ENCODE measurements at places on chromosomes 13 and 19.

GRCh38 chr13:94339116-94339687 lies 140.3 kb downstream of the DCT start:
- no peak for DNase-seq

DNA sequence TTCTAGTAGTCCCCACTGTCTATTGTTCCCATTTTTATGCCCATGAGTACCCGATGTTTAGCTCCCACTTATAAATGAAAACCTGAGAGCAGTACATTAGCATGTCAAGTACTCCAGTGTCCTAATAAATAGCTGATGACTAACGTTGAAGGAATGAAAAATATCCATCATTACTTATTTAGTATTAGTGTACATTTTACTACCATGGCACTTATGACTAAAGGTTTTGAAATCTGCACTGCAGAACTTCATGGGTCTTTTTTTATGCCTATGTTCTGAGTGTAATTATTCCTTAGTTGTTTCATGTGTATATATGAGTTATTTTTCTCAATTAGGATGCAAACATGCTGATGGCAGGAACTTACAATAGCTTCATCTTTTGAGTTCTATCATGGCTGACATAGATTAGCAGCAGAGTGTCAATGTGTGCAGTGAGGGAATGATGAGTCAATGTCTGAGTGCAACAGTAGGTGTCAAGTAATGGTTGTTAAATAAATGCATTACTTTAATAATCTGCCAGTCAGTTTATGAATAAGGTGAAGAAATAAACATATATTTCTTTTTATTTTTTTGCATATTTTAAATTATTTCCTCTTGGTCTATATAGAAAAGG lies 188.4 kb downstream of the ITGBL1 start:
- no peak for DNase-seq

DNA sequence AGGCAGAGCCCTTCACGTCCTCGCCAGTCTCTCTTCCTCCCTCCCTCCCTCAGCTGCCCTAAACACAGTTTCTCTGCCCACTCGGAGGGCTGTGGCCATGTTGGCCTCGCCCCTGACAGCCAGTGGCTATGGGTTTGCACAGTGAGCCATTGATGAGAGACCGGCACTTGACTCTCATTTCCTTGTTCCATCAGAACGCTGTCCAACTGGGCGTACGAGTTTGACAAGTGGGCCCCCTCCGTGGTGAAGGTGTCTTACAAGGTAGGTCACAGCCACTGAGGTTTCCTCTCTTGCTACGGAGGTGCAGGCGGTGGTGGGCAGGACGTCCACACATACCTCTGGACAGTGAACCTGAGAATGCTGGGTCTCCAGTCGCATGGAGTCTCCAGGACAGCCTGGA lies 57.9 kb downstream of the SMARCA4 start:
- no peak for DNase-seq

DNA sequence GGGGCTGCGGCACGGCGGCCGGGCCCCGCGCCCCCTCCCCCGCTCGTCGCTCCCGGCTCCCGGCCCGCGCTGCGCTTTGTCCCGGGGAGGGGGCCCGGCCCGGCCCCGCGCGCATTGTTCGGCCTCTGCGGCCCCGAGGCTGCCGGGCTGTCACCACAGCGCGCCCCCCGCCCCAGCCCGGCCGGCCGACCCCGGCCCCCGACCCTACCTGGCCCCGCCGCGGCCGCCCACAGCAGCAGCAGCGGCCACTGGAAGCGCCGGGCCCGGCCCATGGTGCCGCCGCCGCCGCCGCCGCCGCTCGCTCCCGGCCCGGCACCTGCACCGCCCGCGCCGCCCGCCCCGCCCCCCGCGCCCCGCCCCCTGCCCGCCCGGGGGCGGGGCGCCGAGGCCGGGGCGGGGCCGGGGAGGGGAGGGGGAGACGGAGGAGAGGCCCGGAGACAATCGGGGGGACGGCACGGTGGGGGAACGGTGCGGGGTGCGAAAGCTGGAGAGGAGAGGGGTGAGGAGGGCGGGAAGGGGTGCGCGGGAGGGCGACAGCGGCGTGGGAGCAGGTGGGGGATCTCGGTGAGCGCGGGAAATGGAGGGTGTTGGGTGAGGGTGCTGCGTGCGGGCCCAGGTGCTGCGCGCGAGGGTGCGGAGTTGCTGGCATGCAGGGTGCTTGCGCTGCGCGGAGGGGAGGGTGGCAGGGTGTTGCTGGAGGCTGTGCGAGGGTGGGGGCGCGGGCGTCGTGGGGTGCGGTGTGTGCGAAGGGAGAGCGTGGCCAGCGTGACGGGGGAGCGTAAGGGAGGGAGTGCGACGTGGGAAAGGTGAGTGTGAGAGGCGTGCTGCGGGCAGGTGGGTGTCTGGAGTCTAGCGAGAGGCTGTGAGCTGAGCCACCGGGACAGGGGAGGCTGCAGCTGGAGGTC lies at the start of gene CADM4:
TSS of gene CADM4 (minus strand) at position 332 of the 905 bp plus-strand sequence. CDS start at position 272, 60 bp downstream.
- DNase-seq, result peak; percentile 50

DNA sequence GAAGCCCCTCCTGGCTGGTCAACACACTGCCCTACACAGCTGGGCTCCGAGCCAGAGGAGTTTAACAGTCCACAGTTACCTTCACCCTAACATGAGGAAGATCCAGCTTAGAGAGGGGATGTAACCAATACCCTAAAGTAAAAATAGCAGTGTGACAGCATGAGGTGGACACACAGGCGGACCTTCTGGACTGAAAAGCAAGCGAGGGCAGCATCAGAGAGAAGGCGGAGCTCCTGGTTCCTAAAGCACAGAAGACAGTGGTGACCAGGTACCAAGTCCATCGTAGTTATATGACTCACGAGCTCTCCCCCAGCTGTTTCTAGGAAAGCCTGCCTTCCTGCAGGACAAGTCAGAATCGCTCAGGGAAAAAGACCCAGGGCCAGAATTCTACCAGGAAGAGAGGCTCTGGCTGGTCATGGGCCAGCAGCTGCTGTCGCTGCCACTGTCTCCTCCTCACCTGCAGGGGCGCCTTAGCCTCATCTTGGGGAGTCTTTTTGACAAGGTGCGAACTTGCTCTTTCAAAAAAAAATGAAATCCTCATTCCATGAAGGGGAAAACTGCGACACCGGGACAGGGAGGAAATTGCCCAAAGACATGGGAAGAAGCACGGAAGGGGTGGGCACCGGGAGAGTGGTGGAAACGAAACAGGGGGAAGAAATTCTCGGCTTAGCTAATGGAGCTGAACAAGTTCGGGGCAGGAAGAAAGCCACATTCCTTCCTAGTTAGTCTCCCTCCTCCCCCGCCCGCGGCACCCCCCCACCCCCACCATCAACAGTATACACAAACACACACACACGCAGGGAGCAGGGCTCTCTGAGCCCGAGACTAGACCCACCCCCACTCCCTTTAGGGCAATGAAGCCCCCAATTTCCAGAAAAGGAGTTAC lies 1.7 kb downstream of the ELL start:
- peak; percentile 71 for DNase-seq

DNA sequence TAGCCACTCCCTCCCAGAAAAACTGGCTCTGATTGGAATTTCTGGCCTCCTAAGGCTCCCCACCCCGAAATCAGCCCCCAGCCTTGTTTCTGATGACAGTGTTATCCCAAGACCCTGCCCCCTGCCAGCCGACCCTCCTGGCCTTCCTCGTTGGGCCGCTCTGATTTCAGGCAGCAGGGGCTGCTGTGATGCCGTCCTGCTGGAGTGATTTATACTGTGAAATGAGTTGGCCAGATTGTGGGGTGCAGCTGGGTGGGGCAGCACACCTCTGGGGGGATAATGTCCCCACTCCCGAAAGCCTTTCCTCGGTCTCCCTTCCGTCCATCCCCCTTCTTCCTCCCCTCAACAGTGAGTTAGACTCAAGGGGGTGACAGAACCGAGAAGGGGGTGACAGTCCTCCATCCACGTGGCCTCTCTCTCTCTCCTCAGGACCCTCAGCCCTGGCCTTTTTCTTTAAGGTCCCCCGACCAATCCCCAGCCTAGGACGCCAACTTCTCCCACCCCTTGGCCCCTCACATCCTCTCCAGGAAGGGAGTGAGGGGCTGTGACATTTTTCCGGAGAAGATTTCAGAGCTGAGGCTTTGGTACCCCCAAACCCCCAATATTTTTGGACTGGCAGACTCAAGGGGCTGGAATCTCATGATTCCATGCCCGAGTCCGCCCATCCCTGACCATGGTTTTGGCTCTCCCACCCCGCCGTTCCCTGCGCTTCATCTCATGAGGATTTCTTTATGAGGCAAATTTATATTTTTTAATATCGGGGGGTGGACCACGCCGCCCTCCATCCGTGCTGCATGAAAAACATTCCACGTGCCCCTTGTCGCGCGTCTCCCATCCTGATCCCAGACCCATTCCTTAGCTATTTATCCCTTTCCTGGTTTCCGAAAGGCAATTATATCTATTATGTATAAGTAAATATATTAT lies 6.1 kb downstream of the FOSB start:
- no peak for DNase-seq

GRCh38 chr13:51240958-51241357 lies 18.8 kb downstream of the FAM124A start:
- no peak for DNase-seq

- DNase-seq, result no peak
Observed at GRCh38 chr13:75049735-75050335, 432.1 kb downstream of the TBC1D4 start.

DNA sequence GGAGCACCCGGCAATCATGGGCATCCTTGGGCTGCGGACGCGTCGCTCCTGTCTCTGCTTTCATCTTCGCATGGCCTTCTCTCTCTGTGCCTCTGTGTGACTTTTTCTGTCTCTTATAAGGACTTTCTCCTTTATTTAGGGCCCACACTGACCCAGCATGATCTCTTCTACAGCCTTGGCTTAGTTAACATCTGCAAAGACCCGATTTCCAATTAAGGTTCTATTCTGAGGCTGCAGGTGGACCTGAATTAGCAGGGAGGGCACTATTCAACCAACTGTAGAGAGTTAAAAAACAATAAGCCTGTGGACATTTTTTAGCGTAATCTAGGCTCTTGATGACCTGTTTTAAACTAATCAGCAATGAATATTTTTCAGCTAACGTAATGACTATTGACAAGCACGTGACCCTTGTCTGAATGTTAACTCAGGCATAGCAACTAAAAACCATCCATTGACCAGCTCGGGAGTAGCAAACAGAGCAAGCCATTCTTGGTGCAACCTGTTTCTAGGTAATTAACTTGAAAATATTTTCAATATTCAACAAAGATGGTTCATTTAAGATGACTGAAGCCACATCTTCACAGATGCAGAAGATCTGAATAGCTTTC lies 15.2 kb downstream of the F10 start:
- peak; percentile 5 for DNase-seq

GRCh38 chr13:52978989-52979388 lies 49.6 kb upstream of the OLFM4 start:
- DNase-seq, result no peak

DNA sequence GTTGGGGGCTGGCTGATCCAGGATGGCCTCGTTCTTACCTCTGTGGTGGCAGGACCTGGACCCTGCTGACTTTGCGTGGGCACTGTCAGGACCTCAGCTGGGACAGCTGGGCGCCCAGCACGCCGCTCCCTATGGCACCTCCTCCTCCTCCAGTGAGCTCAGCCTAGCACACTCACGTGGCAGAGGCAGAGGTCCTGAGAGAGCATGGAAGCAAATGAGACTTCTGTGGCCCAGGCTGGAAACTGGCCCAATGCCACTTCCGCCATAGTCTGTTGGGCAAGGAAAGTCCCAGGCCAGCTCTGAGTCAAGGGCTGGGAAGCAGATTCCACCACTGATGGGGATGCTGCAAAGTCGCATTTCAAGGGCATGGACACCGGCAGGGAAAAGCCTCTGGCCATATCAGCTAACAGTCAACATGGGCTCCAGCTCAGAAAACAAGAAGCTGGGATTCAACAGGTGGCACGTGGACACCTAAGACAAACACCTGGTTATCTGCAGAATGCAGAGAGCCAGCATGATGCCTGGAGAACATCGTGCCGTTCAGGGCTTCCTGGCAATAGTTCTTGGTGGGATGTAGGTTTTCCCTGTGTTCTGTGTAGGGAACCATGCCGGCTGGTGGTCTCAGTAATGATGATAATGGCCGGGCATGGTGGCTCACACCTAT lies 16.7 kb downstream of the MYBPC2 start:
- no peak for DNase-seq

DNA sequence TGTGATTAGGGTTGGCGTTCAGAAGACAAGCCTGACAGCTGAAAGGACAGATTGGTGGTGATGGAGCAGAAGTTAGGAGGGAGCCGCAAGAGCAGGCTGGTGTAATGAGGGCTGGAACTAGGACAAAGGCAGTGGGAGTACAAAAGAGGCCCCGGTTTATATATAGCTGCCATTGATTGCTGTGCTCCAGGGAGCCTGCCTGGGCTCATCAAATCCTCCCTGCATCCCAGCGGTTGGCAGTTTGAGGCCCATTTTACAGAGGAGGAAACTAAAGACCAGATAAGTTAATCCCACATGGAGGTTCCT lies 123.7 kb downstream of the CACNA1A start:
- no peak for DNase-seq

DNA sequence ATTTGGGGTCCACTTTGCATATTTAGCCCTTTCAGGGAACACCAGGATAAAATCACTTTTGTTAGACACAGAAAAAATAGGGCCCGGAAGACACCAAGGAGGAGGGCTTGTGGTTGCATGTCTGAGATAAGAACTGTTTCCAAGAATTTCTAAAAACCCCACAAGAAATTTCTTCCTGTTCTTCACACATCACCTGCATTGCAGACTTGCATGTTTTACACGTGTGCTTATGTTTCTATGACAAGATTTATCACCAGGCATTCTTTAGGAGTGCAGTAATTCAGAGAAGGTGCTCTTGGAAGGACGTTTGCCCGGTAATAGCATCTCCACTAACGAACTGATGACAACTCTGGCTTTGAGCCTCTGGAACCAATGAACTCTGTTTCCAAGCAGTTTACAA lies 7.1 kb upstream of the ACTL9 start:
- no peak for DNase-seq

- DNase-seq, result peak; percentile 66
Observed at GRCh38 chr19:12090807-12091206, 26.3 kb downstream of the ZNF844 start.

GRCh38 chr19:17532116-17532515 lies 20.7 kb downstream of the PGLS start:
- DNase-seq, result no peak

DNA sequence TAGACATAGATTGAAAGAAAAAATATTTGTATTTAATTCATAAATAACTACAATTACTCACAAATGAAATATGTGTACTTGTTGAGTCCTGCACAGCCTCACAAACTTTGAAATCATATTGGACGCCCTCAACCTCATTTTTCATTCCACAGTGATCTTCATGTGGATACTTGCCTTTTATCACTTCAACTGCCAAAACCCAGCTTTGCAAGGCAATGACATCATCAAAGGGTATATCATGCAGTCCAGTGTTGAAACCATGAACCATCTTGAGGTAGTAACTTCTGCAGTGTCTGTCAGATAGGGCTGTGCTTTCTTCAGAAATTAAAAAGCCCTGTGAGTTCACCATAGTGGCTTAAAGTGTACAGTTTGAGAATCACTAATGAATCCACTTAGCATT lies 82.2 kb downstream of the HS6ST3 start:
- no peak for DNase-seq

GRCh38 chr13:97879646-97880310 lies 73.7 kb upstream of the IPO5 start:
- DNase-seq, result no peak

GRCh38 chr13:78372581-78372980 lies 230.8 kb downstream of the POU4F1 start:
- no peak for DNase-seq

Measured in WERI-Rb-1 (cell line).